Pancreas (tissue), 10 donors: ENCODE measurements at places on chromosomes 11 and 22. TPM values are rescaled to one million over a fixed set of nuclear protein-coding genes. Genes with fewer than 3 reads are reported as not detected.

DNA sequence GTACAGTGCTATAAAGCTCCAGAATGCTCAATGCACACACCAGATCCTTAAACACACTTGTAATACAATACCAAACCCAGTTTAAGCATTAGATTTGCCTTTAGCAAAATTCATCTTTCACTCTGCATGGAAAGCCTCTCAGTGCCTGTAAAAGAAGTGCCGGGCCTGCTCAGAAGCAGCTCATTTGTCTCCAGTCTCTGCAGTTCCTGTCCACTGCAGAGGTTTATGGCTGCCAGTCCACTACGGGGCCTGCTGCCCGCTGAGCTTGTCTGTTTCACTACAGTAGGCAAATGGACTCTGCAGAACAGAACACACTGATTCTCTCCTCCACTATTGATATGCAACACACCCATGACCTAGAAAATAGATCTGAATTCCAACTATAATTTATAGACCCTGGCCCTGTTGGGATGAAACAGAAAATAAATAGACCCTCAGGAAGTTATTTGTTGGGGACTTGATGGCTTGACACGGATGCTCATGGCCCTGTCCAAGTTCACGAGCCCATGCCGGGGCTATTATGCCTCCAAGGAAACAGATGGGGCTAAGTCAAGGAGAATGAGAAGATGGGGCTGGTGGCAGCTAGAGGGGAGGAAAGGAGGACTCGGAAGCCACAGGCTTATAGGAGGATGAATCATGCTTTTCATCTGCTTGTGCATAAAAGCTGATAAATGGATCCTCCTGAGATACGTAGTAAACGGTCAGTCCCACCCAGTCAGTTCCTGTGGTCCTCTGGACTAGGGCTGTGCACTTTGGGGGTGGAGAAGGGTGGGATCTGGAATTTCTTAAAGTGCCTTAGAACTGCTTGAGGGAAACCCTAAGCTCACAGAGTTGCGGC lies 416.8 kb upstream of the TENM4 start:
- no peaks in the 10 kb centered on the region for H3K27me3 ChIP-seq
- no peak overlapping the region for H3K4me3 ChIP-seq

DNA sequence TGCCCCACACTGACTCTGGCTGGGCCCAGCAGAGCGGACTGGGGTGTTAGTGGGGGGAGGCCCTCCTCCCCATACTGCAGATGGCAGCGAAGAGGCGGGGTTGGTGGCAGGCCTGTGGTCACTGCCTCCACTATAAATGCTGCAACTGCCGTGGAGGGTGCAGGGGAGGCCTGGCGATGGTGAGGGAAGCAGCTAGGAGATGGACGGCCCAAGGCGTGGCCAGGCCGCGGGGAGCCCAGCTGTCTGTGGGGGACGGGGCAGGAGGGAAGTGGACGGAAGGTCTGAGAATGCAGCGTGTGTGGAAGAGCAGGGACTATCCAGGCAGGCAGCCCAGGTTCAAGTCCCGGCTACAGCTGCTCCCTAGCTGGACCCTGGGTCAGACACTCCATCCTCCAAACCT lies 18.3 kb downstream of the DNAL4 start:
- DNase-seq: no peak
- no peaks in the 10 kb centered on the region for H3K4me1 ChIP-seq
- H3K27me3 ChIP-seq: no peaks in the 10 kb centered on the region
- no peak overlapping the region for H3K4me3 ChIP-seq

- DNase-seq: no peak
- no peak overlapping the region for H3K27ac ChIP-seq
- H3K4me1 ChIP-seq: no peaks in the 10 kb centered on the region
- H3K27me3 ChIP-seq: no peaks in the 10 kb centered on the region
- H3K36me3 ChIP-seq: no peaks in the 10 kb centered on the region
Observed at GRCh38 chr22:33166206-33166605, 108.0 kb upstream of the SYN3 start.

PTPN5 gene
- polyA plus RNA-seq: 1.3 TPM

GRCh38 chr11:19631712-19632498 lies 80.7 kb upstream of the NAV2 start:
- DNase-seq: no peak
- H3K4me1 ChIP-seq: no peaks in the 10 kb centered on the region
- no peaks in the 10 kb centered on the region for H3K27me3 ChIP-seq
- no peak overlapping the region for H3K4me3 ChIP-seq
- H3K27ac ChIP-seq: no peak overlapping the region
- no peaks in the 10 kb centered on the region for H3K36me3 ChIP-seq
